ENCODE measurements at places on chromosomes 12 and 14.

DNA sequence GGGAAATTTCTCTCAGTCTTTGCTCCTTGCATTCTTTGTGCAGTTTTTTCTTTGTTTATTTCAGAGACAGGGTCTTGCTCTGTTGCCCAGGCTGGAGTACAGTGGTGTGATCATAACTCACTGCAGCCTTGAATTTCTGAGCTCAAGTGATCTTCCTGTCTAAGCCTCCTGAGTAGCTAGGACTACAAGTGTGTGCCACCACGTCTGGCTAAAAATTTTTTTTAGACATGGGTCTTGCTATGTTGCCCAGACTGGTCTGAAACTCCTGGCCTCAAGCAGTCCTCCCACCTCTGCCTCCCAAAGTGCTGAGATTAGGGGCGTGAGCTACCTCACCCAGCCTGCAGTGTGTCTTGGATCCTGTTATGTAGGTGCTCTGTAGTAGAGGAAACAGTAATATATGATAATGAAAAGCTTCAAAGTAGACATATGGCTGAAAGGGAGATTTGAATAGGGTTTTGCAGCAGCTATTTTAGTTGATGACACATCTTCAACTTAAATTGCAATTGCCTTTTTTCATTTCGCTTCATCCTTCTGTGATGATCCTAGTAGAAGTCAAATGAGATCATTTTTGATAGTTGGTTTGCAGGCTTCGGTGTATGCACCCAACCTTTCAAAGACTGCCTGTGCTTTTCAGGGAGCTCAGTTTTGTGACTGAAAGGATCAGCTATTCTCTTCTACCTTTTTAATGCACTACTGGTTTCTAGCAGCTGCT lies 75.4 kb downstream of the FUT8 start:
- no peak for DNase-seq
- no peak overlapping the region for H3K27ac ChIP-seq
- H3K36me3 ChIP-seq, result no peaks in the 10 kb centered on the region
- H3K4me3 ChIP-seq, result no peak overlapping the region
- no peaks in the 10 kb centered on the region for H3K4me1 ChIP-seq

DNA sequence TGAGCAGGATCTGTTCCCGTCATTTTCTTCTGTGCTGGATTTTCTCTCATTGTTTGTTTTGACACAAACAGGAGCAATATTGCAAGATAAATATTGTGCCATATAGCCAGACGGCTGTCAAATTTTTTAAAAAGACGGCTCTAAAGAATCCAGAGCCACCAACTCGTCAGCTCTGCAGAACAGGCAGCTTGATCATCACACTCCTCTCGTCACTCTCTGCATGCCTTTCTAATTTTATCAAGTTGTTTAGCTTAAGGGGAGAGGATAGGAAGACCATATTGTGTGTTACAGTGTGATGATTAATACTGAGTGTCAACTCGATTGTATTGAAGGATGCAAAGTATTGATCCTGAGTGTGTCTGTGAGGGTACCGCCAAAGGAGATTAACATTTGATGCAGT lies 562.8 kb downstream of the GALC start:
- H3K4me3 ChIP-seq, result no peak overlapping the region
- no peak overlapping the region for H3K27ac ChIP-seq
- H3K27me3 ChIP-seq, result no peaks in the 10 kb centered on the region
- no peaks in the 10 kb centered on the region for H3K4me1 ChIP-seq
- H3K36me3 ChIP-seq, result no peaks in the 10 kb centered on the region

DNA sequence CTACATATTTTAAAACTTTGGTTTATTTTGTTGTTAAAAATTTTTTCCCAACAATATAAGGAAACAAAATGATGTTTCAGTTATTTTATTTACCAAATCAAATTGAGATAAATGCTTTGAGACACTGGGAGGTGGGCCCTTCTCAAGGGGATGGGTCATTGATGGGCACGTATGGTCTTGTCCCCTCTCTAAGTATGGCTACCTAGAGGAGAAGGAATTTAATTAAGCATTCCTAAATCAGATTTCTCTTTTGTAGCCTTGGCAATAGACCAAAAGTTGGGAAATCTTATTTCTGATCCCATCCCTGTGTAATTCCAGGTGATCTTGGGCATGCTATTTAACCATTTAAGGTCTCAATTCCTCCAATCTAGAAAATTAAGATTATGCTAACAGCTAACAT lies 79.0 kb downstream of the SCN8A start:
- H3K4me3 ChIP-seq, result no peak overlapping the region
- H3K36me3 ChIP-seq, result no peaks in the 10 kb centered on the region
- no peak overlapping the region for H3K27ac ChIP-seq
- H3K4me1 ChIP-seq, result peaks cover 10% of the 10 kb centered on the region

DNA sequence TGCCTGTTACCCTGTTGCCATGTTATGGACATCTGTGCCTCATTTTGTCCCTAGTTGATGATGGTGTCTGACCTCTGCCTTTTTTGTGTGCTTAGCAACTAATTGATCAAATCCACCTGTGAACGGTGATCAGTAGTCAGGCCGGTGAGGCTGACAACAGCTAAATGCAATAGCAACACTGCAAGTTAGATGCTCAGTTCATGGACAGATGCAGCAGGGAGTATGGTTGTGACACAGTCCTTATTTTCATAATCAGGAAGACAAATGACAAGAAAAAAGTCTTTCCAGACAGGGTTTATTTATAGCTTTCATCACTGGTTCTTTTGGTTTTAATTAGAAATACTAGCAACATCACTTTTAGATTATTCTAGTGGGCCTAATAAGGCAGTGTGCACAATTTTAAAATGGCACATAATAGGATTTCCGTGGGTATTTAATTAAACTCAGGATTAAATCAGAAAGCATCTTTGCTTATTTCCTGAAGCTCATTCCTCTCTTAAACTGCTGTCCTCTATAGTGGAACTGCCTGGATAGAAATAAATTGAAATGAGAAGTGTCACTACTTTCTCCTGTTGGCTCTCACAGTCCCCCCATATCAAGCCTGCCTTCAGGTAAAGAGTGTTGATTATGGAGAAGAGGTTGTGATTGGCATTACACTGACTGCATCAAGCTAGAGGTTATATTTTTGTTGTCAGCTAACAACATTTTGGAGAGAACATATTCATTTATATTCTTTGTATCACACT lies 281.1 kb upstream of the NAV3 start:
- DNase-seq, result no peak
- H3K4me1 ChIP-seq, result no peaks in the 10 kb centered on the region
- H3K36me3 ChIP-seq, result no peaks in the 10 kb centered on the region
- no peak overlapping the region for H3K4me3 ChIP-seq
- peaks cover 20% of the 10 kb centered on the region for H3K27me3 ChIP-seq

DNA sequence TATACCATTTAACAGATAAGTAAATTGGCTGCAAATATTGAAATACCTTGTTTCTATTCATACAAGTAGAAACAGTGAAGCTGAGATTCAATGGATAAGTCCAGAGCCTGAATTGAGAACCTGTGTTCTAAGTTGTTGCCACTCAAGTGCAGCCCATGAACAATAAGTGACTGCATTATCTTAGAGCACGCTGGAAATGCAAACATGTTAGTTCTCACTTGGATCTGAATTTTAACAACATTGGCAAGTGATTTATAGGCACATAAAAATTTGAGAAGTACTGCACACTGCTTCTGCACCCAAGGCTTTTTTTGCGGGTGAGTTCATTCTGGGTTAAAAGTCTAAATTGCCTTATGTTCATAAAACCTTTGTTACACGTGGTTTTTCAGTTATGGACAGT lies 484.3 kb downstream of the NAV3 start:
- DNase-seq, result no peak
- no peaks in the 10 kb centered on the region for H3K4me1 ChIP-seq
- H3K4me3 ChIP-seq, result no peak overlapping the region
- H3K27ac ChIP-seq, result no peak overlapping the region
- H3K27me3 ChIP-seq, result peaks cover 25% of the 10 kb centered on the region

GRCh38 chr14:76537906-76538647 lies 162.1 kb downstream of the ESRRB start:
- H3K36me3 ChIP-seq, result no peaks in the 10 kb centered on the region
- peaks cover 12% of the 10 kb centered on the region for H3K27me3 ChIP-seq
- H3K4me1 ChIP-seq, result no peaks in the 10 kb centered on the region
- no peak overlapping the region for H3K4me3 ChIP-seq

DNA sequence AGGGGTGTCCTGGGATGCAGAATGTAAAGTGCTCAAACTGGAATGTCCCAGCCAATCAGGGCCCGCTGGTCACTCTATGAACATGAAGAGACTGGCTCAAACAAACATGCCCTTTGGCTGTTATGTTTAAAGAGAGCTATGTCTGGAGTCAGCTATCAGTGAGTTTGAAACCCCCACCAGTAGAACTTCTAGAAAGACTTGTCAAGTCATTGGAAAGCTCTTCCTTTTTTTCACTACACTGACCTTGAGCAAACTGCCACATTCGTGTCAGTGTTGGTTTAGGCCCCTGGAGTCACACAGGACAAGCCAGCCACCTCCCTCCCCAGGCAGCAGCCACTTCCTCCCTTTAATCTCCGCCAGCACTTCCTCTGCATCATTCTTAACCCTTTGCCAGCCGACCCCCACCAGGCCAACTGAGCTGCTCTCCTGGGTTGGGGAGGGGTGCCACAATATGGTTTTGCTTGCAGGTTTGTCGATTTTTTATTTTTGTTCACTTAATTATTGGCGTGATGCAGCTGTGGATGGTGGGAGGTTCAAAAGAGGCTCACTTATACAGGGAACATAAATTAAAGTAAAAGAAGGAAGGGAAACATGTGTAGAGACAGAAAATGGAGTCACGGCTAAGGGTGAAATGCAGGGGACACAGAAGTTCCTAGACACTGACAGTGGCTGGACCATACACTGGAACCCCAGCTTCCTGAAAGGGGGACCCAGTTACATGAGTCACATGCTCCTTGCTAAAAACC lies 25.3 kb downstream of the CMKLR1 start:
- no peak overlapping the region for H3K4me3 ChIP-seq
- DNase-seq, result peak; percentile 57
- peak overlapping the region; percentile 85 for H3K27ac ChIP-seq
- no peaks in the 10 kb centered on the region for H3K27me3 ChIP-seq
- H3K36me3 ChIP-seq, result peaks cover 6% of the 10 kb centered on the region

DNA sequence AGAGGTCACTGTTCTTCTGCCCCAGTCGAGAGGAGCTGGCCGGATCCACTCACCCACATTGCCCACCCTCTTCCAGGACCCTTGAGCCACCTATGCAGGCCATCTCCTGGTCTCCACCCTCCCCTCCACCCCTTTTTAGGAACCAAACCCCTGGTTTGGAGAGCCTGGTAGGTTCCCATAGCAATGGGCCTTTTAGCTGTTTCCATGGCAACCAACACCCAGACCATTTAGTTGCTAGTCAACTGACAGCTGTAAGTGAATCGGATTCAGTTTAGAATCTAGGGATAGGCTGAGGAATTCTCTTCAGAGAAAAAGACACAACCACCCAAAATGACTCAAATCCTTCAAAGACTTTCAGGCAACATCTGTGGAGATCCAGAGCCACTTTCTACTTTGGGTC lies 16.5 kb downstream of the NPC2 start:
- no peak overlapping the region for H3K4me3 ChIP-seq
- H3K36me3 ChIP-seq, result peaks cover 41% of the 10 kb centered on the region

- DNase-seq, result no peak
- H3K27me3 ChIP-seq, result no peaks in the 10 kb centered on the region
- peak overlapping the region; percentile 95 for H3K4me3 ChIP-seq
- peaks cover 6% of the 10 kb centered on the region for H3K36me3 ChIP-seq
- peak overlapping the region; percentile 95 for H3K27ac ChIP-seq
Observed at GRCh38 chr14:49851813-49852212, 775 bp downstream of the NEMF start.

GRCh38 chr14:91796617-91797347 lies 64.9 kb upstream of the CATSPERB start:
- peak overlapping the region; percentile 60 for H3K27ac ChIP-seq
- no peak overlapping the region for H3K4me3 ChIP-seq
- H3K27me3 ChIP-seq, result no peaks in the 10 kb centered on the region
- DNase-seq, result no peak
- H3K36me3 ChIP-seq, result peaks cover 27% of the 10 kb centered on the region

DNA sequence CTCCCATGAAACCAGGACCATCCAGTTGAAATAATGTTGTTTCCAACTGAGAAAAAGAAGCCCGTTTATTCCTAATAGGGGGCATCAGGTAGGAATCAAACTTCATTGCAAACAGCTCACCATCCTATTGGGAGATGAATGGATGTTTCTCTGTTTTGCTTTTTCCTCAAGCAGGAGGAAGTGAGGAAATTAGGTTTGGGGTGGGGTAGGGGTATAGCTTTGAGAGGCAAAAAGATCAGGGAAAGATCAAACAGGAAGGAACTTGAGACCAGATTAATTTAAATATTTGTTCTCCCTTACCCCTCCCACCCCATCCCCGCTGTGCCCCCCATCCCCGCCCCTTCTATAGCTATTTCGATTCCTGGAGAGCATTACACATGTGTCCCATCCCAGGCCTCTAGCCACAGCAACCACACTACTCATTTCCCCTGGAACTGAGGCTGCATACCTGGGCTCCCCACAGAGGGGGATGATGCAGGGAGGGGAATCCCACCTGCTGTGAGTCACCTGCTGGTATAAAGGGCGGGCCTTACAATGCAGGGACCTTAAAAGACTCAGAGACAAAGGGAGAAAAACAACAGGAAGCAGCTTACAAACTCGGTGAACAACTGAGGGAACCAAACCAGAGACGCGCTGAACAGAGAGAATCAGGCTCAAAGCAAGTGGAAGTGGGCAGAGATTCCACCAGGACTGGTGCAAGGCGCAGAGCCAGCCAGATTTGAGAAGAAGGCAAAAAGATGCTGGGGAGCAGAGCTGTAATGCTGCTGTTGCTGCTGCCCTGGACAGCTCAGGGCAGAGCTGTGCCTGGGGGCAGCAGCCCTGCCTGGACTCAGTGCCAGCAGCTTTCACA lies at the start of gene IL23A:
TSS of gene IL23A (plus strand) at position 577 of the 850 bp plus-strand sequence. CDS start at position 738, 161 bp downstream.
- DNase-seq, result no peak
- peaks cover 11% of the 10 kb centered on the region for H3K4me1 ChIP-seq
- peaks cover 15% of the 10 kb centered on the region for H3K36me3 ChIP-seq
- no peak within 1 kb of the TSS for H3K4me3 ChIP-seq
- peak within 1 kb of the TSS; percentile 42 for H3K27ac ChIP-seq
- no peaks in the 10 kb centered on the region for H3K27me3 ChIP-seq

DNA sequence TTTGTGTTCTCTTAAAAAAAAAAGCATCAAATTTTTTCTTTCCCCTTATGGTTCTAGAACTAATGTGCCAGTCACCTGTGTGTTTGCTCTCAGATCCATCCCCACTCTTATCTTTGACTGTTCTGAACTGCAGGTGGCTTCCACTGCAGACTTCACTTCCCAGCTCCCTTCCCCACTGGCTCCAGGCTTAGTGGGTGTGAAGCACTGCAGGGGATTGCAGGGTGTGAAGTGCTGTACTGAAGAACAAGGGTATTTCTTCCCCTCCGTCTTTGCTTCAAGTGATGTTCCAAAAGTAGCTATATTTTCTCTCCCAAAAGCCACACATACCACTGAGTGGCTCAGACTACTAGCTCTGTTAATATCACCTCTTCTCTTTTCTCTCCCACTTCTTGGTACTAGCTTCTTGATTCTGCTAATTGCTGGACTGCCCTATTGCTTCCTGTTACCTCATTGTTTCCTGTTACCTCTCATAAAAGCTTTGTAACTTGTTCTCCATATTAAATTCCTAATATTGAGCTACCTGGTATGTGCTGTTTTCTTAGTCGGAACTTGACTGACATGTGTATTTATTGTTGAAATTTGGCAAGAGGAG lies 115.4 kb upstream of the PRICKLE1 start:
- H3K27me3 ChIP-seq, result no peaks in the 10 kb centered on the region
- no peaks in the 10 kb centered on the region for H3K36me3 ChIP-seq
- DNase-seq, result no peak
- H3K4me1 ChIP-seq, result peaks cover 34% of the 10 kb centered on the region
- no peak overlapping the region for H3K4me3 ChIP-seq
- no peak overlapping the region for H3K27ac ChIP-seq
